ENCODE measurements at places on chromosomes 5 and 9.

DNA sequence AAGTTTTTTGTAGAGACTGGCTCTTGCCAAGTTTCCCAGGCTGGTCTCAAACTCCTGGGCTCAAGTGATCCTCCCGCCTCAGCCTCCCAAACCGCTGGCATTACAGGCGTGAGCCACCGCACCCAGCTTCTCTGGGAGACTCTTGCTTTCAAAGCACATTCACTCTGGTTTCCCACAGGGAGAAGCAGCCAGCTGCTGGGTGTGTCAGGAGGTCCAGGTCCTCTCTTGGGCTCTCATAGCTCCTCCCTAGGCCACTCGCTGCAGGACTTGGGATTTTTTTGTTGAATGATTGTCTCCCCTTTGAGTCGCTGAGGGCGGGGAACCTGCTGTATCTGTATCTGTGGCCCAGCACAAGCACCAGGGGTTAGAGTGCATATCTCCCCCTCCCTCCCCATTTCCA, 68.4 kb upstream of the RAPGEF1 start:
- no peak for DNase-seq

DNA sequence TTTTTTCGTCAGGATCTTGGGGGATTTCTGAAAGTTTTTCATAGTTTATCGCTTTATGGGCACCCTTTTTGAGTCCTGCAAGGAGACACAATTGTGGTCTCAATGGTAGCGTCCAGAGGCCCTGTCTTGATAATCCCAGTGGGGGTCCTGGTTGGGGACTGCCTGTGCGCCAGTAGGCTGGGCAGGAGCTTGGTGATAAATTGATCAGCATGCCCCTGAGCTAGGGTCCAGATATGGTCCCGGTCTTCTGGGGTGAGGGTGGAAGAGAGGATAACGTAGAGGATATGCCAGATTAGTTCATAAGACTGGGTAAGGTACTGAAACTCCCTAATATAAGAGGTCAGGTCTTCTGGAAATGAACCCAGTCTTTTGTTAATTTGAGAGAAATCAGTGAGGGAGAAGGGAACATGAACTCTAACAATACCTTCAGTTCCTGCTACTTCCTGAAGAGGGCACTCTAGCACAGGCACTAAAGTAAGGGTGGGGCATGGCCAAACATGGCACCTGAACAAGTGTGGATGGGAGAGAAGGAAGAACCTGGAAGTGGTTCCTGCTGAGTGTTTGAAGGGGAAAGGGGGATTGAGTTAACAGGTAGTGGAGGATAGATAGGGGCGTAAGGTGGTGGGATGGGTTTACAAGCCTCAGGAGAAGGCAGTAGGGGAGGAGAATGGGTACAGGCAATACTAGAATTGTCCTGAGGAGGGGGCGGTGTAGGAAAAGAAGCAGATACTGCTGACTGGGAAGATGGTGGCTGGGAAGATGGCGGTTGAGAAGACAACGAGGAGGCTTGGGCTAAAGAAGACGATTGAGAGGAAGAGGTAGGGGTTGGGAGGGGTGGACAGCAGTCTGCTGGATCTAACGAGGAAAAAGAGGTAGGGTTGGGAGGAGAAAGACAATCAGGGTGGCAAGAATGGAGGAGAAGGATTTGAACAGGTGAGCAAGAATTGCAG, 33.8 kb upstream of the ANXA2R start:
- DNase-seq: peak; percentile 52

DNA sequence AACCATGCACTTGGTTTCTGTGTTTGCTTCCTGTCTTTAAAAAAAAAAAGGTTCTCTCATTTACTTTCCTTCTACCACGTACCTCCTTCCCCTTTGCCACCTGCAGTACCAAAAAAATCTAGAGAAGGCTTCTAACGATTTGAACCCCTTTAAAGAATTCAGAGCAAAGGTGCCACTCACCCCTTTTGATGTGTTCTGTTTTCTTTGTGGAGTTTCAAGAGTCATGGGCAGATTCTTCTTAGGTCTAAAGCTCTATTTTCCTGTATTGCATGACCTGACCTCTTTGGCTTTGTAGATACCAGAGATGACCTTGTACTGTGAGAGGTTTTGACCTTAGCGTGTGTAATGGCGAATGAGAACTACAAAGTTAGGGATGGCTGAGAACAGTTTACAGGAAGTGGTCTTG, 29.0 kb downstream of the TXNDC8 start:
- DNase-seq: no peak

DNA sequence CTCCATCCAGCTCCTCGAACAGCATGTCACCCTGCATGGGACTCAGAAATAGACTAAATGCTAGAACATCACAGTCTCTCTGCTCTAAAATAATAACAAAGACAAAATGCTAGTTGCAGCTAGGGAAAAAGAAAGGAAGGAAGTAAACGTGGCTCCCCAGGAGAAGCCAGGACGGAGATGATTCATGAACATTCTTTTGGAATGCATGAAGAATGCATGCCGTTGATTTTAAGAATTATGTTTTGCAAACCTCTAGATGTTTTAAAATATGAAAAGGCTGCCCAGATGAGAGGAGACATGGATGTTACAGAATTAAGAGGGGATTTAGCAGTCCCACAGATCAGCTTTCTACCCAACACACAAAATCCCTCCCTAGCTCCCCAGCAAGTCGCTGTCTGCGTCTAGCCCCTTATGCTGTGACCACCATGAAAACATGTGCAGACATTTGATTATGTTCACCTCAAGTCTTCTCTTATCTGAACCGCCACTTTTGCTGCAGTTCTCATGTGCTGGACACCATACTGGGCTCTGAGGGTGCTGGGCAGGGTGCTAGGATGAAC, 139.4 kb upstream of the LMX1B start:
- DNase-seq: no peak

DNA sequence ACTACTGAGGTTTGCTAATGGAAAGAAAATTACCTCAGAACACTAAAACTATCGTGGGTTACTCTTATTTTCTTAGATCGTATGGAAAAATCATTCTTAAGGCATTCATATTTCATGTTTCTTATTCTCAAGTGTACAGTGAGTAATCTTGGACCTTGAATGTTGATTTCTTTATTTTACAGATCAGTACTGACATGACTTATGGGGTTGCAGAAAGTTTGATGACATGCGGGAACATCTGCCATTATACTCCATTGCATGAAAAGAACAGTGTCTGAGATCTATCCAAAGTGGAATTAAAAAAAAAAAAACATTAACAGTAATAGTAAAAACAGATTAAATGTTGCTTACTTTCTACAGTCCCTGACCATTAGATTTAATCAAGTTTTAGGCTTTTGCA, 1290.2 kb upstream of the WWC1 start:
- no peak for DNase-seq

GRCh38 chr5:99788482-99788881, 746.7 kb upstream of the FAM174A start:
- DNase-seq: no peak

GRCh38 chr5:108947164-108947563, 199.5 kb downstream of the FER start:
- no peak for DNase-seq

DNA sequence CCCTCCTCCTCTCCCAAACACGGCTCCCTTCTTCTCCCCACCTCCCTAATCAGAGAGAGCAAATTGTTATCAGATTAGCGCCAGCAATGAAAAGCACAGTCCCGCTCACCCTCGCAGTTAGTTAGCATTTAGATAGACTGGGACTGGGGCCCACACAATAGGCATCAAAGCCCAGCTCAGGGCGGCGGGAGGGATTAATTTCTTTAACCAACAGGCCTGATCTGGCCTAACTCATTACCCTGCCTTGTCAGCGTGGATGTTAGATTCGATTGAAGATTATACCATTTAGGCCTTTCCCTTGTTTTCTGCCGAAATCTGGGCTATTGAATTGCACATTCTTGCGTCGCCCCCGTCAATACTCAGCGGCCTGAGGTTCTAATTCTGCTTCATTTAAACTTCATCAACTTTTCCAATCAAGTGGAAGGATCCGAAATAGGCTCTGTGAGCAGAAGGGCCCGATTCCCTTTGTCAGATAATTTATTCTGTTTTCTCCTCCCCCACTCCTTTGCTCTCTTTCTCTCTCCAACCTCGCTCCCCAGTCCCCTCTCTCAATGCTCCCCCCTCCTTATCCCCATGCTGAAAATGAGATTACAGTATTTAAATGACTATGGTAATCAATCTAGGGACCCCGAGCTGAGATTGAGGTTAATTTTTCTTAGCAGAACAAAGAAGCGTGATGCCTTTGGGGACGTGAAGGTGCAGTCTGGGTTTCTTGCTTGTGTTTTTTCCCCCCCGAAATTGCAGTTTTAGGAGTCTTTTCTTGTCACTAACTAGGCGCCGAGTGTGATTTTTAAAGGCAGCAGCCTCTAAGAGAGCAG, 15.1 kb downstream of the CFAP77 start:
- no peak for DNase-seq

GRCh38 chr5:91390268-91390667, 7.2 kb upstream of the ARRDC3 start:
- no peak for DNase-seq

- no peak for DNase-seq
Observed at GRCh38 chr9:97518909-97519307, 17.4 kb downstream of the TMOD1 start.

DNA sequence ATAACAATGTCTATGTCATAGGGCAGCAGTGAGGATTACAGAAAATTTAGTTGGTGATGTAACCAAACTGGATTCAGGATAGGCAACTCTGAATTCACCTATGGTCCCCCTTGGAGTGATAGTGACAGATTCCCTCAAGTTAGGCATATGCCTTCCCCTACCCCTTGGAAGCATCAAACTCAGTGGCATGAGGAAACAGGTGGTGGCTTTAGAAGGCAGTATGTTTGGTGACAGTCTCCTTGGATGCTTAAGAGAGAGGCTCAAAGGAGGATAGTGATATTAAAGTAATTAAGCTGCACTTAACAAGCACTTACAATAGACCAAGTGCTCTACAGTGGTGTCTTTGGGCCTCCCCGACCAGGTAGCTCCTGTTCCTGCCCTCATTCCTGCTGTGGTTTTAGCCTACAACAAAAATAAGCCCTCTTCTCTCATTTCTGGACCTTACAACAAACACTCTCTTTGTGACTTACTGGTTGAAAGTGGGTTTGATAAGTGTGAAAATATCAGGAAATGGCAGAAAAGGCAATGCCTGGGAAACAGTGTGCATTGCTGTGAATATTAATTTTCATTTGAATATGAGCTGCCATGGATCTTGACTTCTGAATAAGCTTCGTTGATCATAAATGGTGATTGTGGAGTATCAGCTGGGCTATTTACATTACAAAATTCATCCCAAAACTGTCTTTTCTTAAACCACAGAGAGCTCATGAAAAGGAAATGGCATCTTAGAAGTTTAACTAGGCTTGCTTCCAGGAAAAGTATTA, 29.2 kb downstream of the NR4A3 start:
- DNase-seq: no peak

DNA sequence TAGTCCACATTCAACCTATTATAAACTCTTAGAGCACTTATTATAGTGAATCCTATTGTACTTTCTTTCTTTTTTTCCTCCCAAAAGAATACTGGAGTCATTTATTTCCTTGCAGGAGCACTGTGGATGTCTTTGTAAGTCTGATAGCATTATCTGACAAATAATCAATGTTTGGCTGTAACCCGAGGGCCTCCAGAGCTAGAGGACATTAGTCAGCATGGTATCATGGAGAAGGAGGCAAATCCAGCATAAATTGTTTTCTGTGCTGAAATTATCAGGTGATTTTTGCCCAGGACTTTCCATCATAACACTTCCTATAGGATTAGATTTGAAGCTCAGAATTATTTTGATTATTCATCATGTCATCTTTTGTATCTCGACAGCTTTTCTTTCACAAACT, 551.0 kb downstream of the ZNF608 start:
- no peak for DNase-seq

DNA sequence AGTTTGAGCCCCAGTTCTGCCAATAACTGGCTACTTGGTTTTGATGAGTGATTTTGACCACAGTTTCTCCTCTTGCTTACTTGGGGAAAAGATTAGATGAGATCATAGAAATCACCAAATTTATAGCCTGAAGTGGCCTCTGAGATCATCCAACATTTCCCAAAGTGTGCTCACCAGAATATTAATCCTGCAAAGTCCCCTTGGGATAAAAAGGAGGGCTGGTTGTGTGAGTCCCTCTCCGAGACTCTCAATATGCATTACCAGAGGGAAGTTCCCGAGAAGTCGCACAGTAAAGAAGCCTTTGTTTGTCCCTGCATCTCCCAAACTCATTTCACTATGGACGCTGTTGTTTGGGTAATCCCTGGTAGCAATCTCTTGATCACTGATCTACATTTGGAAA, 88.4 kb upstream of the ADRA1B start:
- DNase-seq: no peak

GRCh38 chr5:125970631-125971307, 452.4 kb upstream of the GRAMD2B start:
- DNase-seq: no peak

- peak; percentile 38 for DNase-seq
Observed at GRCh38 chr5:142432369-142432863, 107.6 kb upstream of the SPRY4 start.

DNA sequence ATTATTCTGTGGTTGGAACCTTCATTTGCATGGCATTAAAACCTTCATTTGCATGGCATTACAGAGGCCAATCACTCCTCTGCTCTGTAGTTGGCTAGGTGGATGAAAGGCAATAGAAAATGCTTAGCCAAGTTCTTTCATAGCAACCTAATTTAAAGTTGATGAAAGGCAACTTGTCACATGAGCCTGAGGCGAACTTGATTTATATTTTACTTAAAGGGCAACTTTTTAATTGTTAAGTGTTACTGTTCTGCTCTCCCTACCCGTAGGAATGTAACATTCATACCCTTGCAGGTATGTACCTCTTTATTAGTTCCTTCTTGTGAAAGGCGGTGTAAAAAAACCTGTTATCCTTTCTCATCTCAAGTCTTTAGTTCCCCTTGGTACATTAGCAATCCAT, 7.9 kb upstream of the ERMP1 start:
- DNase-seq: no peak

GRCh38 chr9:123669346-123669745, 260.6 kb downstream of the DENND1A start:
- no peak for DNase-seq

DNA sequence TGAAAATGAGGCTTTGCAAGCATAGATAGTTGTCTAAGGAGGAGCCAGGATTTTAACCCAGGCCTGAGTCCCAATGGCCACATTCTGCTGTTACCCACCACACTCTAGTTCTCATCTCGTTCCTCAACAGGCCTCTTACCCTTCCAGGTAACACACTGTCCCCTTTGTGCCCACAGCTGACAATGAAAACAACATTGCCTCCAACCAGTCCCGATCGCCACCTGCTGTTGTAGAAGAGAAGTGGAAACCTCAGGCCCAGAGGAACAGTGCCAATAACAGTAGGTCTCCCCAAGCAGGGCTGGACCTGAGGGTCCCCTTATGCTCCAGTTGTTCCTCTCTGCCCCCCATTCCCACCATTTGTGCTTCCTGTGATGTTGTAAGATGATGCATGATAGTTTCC, 30.4 kb downstream of the AMBP start:
- DNase-seq: no peak

- DNase-seq: no peak
Observed at GRCh38 chr9:104143550-104143910, 49.4 kb downstream of the SMC2 start.

GRCh38 chr5:122727112-122727541, 47.8 kb upstream of the SNX2 start:
- DNase-seq: no peak

GRCh38 chr5:41193456-41194205, 19.7 kb downstream of the C6 start:
- DNase-seq: no peak
